SK-MEL-5 (cell line): ENCODE measurements at places on chromosomes 13 and 19. TPM values are rescaled to one million over a fixed set of nuclear protein-coding genes. Genes with fewer than 3 reads are reported as not detected.
A peak's percentile ranks its signal among the peaks of the same experiment; 100 is the strongest.

DNA sequence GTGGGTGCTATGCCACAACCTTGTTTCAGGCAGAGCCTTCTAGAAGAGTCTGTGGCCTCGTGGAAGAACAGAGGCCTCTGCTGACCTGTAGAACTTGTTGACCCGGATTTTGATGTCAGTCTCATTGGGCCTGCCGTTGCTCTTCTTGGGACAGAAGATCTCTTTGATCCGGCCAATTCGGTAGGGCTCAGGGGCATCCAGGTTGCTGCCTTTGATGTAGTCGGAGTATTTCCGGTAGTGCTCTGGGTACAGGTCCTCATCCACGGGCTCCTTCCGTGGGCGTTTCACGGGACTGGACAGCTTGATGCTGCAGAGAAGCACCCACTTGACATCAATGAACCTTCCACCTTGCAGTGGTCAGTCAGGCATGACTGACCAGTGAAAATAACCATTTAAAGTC is 24.0 kb upstream of the EIF3G start:
- no peak for DNase-seq

DNA sequence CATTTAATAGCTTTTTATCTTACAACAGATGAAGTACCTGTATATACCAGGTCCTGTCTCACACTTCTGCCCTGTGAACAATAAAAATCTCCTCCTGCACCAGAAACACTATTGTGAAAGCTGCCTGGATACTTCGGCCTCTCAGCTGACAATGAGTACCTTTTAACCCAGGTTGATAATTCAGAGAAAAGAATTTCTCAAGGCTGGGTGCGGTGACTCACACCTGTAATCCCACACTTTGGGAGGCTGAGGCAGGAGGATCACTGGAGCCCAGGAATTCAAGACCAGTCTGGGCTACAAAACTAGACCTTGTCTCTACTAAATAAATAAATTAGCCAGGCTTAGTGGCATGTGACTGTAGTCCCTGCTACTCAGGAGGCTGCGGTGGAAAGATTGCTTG is 65.3 kb upstream of the TM9SF2 start:
- DNase-seq, result no peak

DNA sequence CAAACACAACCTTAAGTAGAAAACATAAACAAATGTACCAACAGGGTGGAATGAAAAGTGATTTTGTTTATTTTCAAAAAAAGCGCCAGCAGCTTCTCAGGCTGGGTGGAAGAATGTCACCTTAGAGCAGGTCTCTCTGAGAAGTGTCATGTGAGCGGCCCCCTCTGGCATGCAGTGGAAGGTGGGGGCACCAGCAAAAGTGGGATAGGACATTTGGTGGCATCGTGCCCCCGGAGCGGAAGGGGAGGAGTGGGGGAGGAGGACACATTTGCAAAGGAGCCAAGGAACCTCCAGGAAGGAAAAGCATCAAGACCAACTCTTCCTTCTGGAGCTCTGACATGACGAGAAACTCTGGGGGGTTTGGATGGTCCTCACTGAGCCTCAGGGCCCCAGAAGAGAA is 635.3 kb downstream of the UQCRFS1 start:
- DNase-seq, result no peak

GRCh38 chr13:26679411-26680122 is 81.0 kb downstream of the GPR12 start:
- peak; percentile 35 for DNase-seq

DNA sequence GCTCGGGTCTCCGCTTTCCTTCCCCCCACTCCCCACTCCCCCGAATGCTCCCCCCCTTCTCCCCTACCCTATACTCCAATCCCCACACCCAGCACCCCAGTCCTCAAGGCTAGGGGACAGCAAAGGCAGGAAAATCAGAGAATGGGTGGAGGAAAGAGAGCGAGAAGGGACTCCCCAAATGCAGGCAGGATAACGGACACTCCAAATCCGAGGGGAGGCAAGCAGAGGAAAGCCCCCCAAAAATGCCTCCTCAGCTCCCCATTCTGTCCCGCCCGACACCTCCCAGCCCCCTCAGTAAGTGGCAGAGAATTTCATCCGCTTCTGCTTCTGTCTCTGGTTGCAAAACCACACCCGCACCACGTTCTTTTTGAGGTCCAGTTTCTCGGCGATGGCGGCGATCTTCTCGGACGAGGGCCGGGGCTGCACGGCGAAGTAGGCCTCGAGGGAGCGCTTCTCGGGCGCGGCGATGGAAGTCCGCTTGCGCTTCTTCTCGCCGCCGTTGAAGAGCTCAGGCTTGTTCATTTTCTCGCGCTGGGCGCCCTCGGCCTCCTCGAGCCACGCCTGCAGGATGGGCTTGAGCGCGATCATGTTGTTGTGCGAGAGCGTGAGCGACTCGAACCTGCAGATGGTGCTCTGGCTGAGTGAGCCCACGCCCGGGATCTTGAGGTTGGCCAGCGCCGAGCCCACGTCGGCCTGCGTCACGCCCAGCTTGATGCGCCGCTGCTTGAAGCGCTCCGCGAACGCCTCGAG is 2.1 kb downstream of the POU4F1 start:
- DNase-seq, result no peak

GRCh38 chr13:68850160-68850559 is 1257.5 kb upstream of the ATXN8OS start:
- no peak for DNase-seq

GRCh38 chr13:48977973-48978372 is 2.3 kb downstream of the FNDC3A start:
- no peak for DNase-seq

DNA sequence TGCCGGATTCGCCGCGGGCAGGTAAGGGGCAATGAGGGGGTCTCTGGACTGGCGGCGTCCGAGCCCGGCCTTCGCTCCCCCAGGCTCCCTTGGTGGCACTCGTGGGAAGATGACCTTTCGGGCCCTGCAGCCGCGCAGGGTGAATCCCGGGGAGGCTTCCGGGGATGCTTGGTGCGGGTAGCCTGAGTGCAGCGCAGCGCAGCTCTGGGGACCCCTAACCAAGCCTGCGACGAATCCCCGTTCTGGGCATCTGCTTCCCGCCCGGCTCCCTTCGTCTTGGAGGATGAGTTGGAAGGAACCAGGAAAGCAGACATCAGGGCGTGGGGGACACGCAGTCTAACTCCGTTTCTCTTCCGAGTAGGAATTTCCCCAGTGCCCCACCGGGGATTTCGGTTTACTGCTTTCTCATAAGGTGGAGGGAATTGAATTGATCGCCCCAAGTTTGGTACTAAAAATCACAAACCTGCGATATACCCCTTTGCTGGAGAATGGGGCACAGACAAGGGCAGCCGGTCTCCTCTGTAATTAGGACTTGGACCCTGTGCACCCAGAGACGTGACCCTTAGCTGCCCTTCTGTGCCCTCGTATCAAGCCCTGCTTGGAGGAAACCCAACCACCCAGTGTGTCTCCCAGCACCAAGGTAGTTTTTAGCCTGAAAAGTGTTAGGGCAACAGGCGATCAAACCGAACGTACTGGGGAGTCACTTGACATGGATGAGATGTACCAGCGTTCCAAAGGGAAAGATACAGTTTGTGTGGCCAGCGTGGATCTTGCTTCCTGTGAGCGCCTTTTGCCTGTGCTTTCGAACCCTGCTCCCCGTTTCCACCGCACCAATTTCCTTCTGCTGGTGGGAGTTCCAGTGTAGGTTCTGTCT is 1.0 kb downstream of the GPC5 start:
- DNase-seq, result no peak

DNA sequence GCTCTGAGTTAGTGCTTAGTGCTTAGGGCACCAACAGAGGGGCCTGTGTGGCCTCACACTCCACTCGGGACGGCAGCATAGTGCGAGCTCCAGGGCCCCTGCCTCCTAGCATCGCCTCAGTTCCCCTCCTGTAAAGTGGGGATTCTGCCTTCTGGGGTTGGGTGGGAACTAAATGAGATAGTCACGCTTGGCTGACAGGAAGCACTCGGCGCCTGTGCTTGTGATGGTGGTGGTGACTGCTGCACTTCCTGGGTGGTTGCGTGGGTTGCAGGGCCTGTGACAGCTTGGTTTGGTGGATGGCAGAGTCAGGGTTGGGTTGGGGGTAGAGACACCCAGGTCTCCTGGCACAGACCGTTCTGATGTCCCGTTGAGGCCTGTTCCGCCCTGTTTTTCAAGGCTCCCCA is 7.7 kb downstream of the PLEKHF1 start:
- DNase-seq, result no peak

- DNase-seq, result peak; percentile 47
Measured at GRCh38 chr19:36140304-36141038, 605 bp downstream of the CAPNS1 start.

DNA sequence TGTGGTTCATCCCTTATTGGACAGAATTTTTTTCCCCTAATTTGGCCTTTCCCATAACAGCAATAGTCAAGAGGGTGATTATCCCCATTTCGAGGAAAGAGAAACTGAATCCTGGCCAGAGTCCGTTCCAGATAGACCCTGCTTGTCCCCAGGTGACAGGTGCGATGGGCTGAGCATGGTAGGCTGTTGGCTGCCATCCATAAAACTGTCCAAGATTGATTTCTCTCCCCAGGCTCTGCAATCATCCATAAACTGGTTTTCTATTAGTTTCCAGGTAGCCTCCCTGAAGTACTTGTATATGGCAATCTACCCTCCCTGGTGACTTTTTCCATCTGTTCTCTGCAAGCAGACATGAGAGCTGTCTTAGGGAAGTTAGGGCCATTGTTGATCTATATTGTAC is 25.4 kb downstream of the SERP2 start:
- no peak for DNase-seq

DNA sequence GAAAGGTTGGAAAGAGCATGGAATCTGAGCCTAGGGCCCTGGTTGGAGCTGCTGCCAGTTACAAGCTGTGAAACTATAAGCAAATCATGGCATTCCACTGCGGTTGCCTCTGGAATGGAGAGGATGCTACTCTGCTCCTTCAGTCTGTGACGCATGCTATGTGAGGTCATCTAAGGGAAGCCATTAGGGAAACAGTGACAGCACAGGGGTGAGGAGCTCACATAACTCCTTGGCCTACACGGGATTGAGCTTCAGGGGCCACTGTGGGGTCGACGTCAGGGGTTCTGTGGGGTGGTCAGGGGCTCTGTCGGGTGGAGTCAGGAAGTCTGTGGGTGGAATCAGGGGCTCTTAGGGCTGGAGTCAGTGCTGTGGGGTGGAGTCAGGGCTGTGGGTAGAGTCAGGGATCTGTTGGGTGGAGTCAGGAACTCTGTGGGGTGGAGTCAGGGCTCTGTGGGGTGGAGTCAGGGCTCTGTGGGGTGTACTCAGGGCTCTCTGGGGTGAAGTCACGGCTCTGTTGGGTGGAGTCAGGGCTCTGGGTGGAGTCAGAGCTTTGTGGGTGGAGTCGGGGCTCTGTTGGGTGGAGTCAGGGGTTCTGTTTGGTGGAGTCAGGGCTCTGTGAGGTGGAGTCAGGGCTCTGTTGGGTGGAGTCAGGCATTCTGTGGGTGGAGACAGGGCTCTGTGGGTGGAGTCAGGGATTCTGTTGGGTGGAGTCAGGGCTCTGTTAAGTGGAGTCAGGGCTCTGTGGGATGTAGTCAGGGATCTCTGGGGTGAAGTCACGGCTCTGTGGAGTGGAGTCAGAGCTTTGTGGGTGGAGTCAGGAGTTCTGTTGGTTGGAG is 35.8 kb upstream of the MEDAG start:
- DNase-seq, result peak; percentile 71

GRCh38 chr13:101382086-101382485 is 34.2 kb downstream of the NALCN start:
- no peak for DNase-seq

DNA sequence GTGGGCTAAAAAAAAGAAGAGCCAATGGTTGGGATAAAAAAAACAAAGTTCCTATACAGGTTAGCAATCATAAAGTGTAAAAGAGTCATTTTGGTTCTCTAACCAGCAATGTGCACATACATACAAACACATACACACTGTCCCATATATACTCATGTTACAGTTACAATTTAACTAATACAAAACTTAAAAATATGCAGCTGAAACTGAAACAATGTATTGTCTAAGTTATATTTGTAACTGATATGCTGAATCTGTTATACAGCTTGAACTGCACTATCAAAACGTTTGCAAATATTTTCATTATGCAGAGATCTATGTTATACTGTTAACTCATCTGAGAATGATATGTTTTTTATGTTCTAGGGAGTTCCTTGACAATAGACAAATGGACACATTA is 173.7 kb downstream of the KLF12 start:
- no peak for DNase-seq

DNA sequence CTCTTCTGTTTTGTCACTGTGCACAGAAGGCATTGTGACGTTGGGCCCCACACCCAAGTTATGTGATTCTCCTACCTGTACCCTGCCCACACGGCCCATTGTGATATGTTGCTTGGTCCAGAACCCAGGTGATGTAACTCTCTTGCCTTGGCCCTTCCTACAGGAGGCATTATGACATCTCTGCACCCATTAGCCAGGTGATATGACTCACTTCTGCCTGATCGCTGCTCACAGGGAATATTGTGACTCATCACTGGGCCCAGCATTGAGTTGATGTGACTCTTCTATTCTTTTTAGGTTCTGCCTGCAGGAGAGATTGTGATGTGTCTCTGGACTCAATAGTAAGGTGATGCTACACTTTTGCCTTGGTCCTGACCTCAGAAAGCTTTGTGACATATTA is 65.4 kb upstream of the ZNF91 start:
- DNase-seq, result no peak

GRCh38 chr19:45814166-45814780 is 835 bp downstream of the RSPH6A start:
- no peak for DNase-seq

- no peak for DNase-seq
Measured at GRCh38 chr13:37290716-37291505, 185.4 kb upstream of the CSNK1A1L start.

- DNase-seq, result no peak
Measured at GRCh38 chr19:4375164-4376027, 25.0 kb downstream of the SH3GL1 start.

DNA sequence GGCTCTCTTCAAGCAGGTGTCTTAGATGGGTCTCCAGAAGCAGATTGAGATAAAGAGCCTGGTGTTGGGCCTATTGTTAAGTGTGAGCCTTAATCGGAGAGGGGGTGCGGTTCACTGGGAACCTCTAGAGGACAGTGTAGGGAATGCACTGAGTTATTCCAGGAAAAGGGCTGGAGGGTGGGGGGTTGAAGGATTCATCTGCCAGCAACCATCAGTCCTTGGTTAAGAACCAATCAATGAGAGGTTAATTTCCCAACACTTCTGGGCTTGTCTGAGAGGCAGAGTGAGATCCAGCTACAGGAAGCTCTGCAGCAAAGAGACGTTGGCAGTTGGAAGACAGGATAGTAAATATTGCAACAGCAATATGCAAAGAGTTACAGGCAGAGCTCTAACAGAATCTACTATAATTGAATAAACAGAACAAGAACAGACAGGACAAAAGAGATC is 28.7 kb downstream of the CYP4F2 start:
- peak; percentile 69 for DNase-seq

- no peak for DNase-seq
Measured at GRCh38 chr13:103517066-103517767, 451.0 kb upstream of the SLC10A2 start.

- no peak for DNase-seq
Measured at GRCh38 chr13:93249364-93250306, 23.0 kb downstream of the GPC6 start.

GRCh38 chr13:99250982-99251825 is 7.0 kb downstream of the GPR18 start:
- no peak for DNase-seq

GRCh38 chr19:24033301-24033962 is 53.6 kb upstream of the ZNF254 start:
- peak; percentile 90 for DNase-seq

Gene KANK3
- total RNA-seq, result 0.11 and 0.24 TPM in 2 replicates

Gene ZNF222
- 5.5 and 9.0 TPM in 2 replicates for total RNA-seq

Gene ZNF709
- total RNA-seq, result 1.6 and 2.2 TPM in 2 replicates

Gene THSD8
- total RNA-seq, result 4.7 TPM in 1 of 2 replicates, not detected in the other

Gene PRODH2
- not detected in 2 replicates for total RNA-seq

Gene ANGPTL8
- total RNA-seq, result not detected in 2 replicates

Gene ZNF556
- total RNA-seq, result 0.05 TPM in 1 of 2 replicates, not detected in the other

Gene HIPK4
- total RNA-seq, result 0.08 TPM in 1 of 2 replicates, not detected in the other

Gene DIAPH3
- 5.3 and 5.9 TPM in 2 replicates for total RNA-seq
